Esophagus (tissue), 2 donors: ENCODE measurements at places on chromosomes 13 and 19. TPM values are rescaled to one million over a fixed set of nuclear protein-coding genes. Genes with fewer than 3 reads are reported as not detected.

Gene PIK3R2
- polyA plus RNA-seq, result 8.1 TPM

Gene ZNF224
- polyA plus RNA-seq, result 6.6 TPM

Gene SMIM17
- 0.05 TPM for polyA plus RNA-seq

Gene USPL1
- polyA plus RNA-seq, result 6.7 TPM

Gene YJEFN3
- 7.3 TPM for polyA plus RNA-seq

Gene ZNF845
- 2.2 TPM for polyA plus RNA-seq

Gene PLK5
- polyA plus RNA-seq, result 0.53 TPM

Gene KLK2
- not detected for polyA plus RNA-seq

Gene NAPSA
- polyA plus RNA-seq, result 0.28 TPM

Gene GJB6
- 294 TPM for polyA plus RNA-seq

Gene FXYD7
- polyA plus RNA-seq, result 0.14 TPM

Gene DCLK1
- polyA plus RNA-seq, result 0.75 TPM

Gene TRPM4
- 11.4 TPM for polyA plus RNA-seq

Gene PSG3
- polyA plus RNA-seq, result not detected

Gene SIPA1L3
- 4.1 TPM for polyA plus RNA-seq

Gene ZNF28
- polyA plus RNA-seq, result 2.3 TPM

Gene APOC4
- polyA plus RNA-seq, result not detected

Gene BIVM
- polyA plus RNA-seq, result 8.3 TPM

Gene TTC9B
- polyA plus RNA-seq, result not detected

Gene PCDH8
- polyA plus RNA-seq, result not detected

Gene BORA
- polyA plus RNA-seq, result 3.7 TPM

Gene PTGIR
- 0.47 TPM for polyA plus RNA-seq

Gene ALOX5AP
- polyA plus RNA-seq, result 10.5 TPM

Gene TMPRSS9
- 0.04 TPM for polyA plus RNA-seq

Gene NPAS1
- polyA plus RNA-seq, result 1.2 TPM

Gene ZNF333
- 4.0 TPM for polyA plus RNA-seq

Gene PLPPR3
- polyA plus RNA-seq, result not detected

Gene RAB8A
- polyA plus RNA-seq, result 34.1 TPM

Gene ZNF548
- polyA plus RNA-seq, result 4.1 TPM

Gene DACH1
- polyA plus RNA-seq, result 0.16 TPM

Gene LAMP1
- polyA plus RNA-seq, result 71.5 TPM

Gene GDF15
- polyA plus RNA-seq, result 0.24 TPM

Gene ZNF66
- 1.2 TPM for polyA plus RNA-seq

Gene URAD
- not detected for polyA plus RNA-seq

Gene CYP4F12
- 50.0 TPM for polyA plus RNA-seq

Gene GRIN3B
- 0.01 TPM for polyA plus RNA-seq

Gene B3GNT3
- polyA plus RNA-seq, result 12.2 TPM

Gene VSTM2B
- polyA plus RNA-seq, result not detected

Gene ZNF585A
- polyA plus RNA-seq, result 13.9 TPM

Gene ADM5
- polyA plus RNA-seq, result 1.6 TPM

Gene FCHO1
- polyA plus RNA-seq, result 0.51 TPM

Gene RAB3D
- 21.7 TPM for polyA plus RNA-seq

Gene CD209
- 0.27 TPM for polyA plus RNA-seq

Gene F2RL3
- 1.5 TPM for polyA plus RNA-seq

Gene CLEC11A
- polyA plus RNA-seq, result 4.8 TPM

Gene STOML3
- polyA plus RNA-seq, result not detected
